ENCODE measurements at places on chromosomes 5 and 9.
A peak's percentile ranks its signal among the peaks of the same experiment; 100 is the strongest.

- DNase-seq = no peak
These were observed 15.2 kb upstream of the OSMR start for GRCh38 chr5:38830521-38831051.

- no peak for DNase-seq
These were observed 80.6 kb downstream of the FEM1C start for GRCh38 chr5:115463983-115464382.

DNA sequence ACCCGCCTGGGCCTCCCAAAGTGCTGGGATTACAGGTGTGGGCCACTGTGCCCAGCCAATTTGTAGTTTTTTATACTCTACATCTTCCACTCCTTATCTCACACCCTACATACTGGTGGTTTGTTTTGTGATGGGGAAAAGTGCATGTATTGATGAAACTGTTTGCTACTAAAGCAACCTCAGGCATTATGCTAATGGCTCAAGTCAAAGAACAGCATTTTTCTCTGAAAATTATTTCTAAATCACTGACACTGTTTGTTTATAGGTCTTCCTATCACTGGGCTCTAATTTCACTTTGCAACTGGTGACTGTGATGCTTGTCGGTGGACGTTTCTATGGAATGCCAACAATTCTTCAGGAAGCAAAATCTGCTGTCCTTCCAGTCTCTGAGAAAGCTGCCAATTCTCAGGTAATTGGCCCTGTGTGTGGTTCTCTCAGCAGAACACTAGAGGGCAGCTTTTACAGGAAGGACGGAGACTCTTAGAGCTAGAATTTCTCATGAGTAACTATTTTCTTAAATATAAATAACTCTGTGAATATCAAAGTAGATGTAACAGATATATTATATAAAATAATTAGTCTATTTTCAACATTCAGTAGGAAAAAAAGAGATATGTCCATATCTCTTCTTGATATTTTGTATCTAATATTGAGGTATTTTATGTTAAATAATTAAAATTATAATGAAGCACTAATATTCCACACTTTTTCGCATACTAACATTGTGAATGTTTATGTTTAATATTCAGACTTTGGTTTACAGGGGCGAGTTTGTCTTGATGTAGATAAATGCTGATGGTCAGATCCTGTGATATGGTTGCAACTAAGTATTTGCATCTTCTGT is 244.1 kb downstream of the ADGRV1 start:
- no peak for DNase-seq

DNA sequence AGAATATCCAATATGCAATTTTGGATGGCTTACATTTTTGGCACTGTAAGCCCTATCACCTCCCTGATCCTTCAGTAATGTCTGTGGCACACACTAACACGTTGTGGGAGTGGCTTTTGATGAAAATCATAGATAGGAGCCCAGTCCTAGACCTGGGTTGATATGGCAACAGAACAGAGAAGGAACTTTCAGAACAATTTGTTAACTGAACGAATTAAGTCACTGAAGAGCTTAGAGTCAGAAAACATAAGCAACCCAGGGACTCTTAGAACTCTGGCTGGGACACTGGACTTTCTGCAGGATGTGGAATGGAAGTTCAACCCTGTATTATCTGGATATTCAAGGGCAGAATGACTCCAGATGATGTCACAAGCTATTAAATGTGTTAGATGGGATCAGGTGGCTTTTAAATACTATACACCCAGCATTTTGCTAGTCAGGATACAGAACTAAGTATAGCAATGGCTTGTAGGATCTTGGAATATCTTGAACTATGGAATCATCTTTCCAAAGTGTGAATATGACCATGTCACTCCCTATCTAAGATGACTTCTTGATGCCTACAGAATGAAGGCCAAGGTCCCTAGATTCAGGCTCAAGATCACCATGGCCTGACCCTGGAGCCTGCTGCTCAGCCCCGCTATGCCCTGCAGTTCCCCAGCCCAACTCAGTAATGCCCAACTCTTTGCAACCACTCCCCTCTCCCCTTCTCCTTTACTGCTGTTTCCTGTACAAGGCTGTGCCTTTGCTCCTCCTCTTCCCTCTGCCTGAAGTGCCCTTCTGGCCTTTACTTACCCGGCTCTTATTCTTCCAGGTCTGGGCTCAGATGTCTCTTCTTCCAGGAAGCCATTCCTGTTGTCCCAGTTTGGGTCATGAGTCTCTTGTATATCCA is 42.8 kb downstream of the VLDLR start:
- DNase-seq = no peak

DNA sequence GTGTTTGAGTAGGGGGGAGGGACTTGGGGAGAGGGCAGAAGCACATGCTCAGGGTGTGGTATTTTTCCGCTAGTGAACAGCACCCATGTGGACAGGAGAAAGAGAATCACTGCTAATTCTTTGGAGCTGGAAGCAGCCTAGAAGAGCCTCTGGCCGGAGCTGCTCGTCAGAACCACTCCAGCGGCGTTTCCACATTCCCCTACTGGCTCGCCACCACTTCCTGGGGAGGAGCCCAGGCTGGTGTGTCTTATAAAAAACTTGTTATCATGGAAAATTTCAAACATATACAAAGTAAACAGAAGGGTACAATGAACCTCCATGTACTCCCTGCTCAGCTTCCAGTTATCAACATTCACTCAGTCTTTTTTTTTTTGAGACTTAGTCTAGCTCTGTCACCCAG is 26.7 kb downstream of the LHX2 start:
- peak; percentile 43 for DNase-seq

- DNase-seq = no peak
These were observed 70.6 kb downstream of the SPIN1 start for GRCh38 chr9:88458716-88459465.

GRCh38 chr5:8714861-8715260 is 831.0 kb downstream of the SEMA5A start:
- no peak for DNase-seq

- DNase-seq = no peak
These were observed 13.4 kb upstream of the TXNDC8 start for GRCh38 chr9:110351009-110351467.

DNA sequence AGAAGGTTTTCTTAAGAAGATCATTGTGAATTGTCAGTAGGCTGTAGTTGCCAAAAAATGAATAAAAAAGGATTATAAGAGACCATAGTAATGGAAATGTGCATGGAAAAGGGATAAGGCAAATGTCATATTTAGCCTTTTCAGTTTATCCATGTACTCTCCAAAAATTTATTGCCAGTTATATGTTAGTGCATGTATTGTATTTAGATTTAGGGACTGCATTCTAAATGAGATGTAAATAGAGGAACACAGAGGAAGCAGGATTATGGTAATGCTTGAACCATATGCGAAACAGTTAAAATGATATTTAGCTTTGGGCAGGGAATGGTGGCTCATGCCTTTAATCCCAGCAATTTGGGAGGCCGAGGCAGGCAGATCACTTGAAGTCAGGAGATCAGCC is 33.0 kb downstream of the DDX46 start:
- no peak for DNase-seq

- DNase-seq = peak; percentile 92
These were observed 57.7 kb downstream of the DUSP1 start for GRCh38 chr5:172713113-172713808.

- DNase-seq = no peak
These were observed 132.5 kb downstream of the MVB12B start for GRCh38 chr9:126459126-126459525.

GRCh38 chr9:36985061-36985768 is 48.9 kb downstream of the PAX5 start:
- peak; percentile 19 for DNase-seq

- no peak for DNase-seq
These were observed 33.4 kb downstream of the RXRA start for GRCh38 chr9:134359493-134360179.

DNA sequence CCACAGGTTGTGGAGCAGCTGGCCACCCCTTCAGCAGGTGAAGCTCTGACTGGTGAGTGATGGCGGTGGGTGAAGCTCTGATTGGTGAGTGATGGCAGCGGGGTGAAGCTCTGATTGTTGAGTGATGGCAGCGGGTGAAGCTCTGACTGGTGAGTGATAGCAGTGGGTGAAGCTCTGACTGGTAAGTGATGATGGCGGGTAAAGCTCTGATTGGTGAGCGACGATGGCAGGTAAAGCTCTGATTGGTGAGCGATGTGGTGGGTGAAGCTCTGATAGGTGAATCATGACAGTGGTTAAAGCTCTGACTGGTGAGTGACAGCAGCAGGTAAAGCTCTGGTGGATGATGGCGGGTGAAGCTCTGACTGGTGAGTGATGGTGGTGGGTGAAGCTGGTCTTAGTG is 9.4 kb upstream of the ABO start:
- no peak for DNase-seq

DNA sequence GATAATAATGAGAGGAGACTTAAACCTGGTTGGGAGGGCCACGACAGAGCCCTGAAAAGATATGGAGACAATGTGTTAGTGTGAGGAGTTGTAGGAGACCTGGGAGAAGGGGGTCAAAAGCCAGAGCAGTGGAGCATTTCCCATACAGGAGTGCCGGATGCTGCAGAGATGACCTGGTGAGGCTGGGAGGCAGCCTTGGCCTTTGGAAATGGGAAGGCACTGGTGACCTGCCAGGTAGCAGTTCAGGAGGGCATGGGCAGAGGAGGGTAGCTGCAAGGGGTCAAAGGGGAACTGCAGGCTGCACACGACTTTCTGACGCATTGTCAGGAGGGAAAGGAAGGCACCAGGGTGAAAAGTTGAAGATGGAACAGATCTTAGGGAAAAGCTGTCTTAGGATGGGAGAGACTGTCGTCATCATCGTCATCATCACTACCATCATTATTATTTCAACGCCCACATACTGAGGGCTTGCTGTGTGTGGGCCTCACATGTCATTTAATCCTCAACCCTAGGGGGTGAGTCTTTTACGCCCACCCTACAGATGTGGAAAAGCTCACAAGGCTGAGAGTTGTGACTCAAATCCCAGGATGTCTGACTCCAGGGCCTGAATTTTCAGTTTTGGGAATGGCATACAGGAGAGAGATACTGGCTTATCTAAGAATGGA is 13.3 kb downstream of the ARAP3 start:
- no peak for DNase-seq

DNA sequence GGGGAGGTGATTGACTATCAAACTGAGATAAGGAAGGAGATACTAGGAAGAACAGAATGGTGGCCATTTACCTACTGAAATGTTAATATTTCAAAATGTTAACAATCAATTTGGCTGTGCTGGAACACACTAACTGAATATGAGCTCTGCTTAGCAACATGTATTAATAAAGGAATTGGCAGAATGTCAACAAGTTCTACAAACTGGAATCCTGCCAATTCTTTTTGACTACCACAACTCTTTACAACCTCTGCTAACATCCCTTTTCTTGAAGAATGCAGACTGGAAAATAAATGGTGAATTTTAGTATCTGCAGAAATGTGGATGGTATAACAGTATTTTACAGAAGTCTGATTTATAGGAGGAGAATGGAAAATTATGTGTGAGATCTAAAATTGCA is 446.4 kb downstream of the ISL1 start:
- no peak for DNase-seq

GRCh38 chr5:58043032-58043945 is 416.6 kb downstream of the PLK2 start:
- no peak for DNase-seq

GRCh38 chr5:143729334-143729946 is 82.5 kb upstream of the HMHB1 start:
- no peak for DNase-seq

DNA sequence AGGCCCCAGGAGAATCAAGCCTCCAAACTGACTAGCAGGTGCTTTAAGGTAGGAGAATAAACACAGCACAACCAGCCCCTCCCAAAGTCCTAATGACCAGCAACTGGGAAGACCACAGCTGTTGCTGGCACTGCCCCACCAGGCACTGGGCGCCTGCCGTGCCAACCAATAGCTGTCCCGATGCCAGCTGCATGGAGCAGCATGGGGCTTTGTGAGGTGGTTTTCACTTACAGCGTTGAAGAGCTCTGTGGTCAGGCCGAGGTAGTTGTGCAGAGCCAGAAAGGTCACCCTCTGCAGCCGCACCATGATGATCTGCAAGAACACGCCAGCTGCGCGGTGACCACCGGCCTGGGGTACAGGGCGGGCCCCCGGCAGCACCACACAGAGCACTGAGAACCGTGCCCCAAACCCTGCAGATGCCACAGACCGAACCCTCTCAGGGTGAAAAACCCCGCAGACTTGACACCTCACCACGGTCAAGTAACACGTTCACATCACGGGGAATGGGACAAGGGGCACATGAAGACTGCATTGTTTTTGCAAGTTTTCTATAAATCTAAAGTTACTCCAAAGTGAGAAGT is 28.7 kb downstream of the PNPLA7 start:
- no peak for DNase-seq

DNA sequence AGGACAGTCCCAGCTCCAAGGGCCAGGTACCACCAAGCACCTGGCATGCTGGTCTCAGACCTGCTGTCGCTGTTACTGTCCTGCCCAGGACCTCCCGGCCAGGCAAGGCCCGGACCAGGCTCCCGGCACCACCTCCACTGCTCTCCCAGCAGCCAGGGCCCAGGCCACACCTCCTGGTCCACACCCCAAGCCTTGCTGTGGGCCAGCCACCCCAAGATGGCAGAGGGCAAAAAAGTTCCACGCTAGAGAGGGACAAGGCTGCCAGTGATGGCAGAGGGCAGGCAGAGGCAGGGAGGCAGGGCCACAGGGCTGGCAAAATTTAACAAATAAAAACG is 1.1 kb downstream of the DNLZ start:
- no peak for DNase-seq

DNA sequence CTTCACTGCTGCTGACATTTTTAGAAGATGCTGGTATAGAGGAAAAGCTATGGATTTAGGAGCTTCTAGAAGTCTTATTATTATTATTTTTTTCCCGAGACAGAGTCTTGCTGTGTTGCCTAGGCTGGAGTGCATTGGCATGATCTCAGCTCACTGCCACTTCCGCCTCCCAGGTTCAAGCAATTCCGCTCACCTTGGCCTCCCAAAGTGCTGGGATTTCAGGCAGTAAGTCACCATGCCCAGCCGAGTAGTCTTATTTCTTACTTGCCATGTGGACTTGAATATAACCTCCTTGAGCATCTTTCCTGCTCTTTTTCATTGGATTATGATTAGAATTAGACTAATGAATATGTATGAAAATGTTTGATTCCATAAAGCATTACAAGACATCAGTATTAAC is 119.5 kb downstream of the NR3C1 start:
- DNase-seq = no peak

GRCh38 chr5:90921418-90921973 is 362.9 kb downstream of the ADGRV1 start:
- DNase-seq = no peak

DNA sequence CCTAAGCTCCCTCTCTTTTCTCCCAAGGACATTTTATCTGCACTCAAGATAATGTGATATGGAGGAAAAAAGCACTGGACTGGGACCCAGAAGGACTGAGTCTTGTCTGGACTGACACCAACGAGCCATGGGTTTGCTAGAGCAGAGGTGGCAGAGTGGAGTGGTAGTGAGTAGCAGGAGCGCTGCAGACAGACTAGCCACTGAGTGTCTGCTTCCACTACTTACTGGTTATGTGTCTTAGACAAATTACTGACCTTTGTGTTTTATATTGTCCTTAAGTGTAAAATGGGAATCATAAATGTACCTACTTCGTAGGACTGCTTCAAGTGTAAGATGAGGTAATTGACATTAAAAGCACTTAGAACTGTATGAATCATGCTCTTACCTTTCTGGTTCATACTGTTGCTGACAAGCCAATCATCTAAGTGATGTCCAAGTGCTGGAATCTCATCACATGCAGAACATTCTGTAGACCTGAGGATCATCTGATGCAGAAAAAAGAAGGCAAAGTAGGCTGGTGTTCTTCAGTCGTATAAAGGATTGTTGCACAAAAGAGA is 12.5 kb upstream of the PRLR start:
- no peak for DNase-seq
